ENCODE measurements at places on chromosomes 12 and 14.
A peak's percentile ranks its signal among the peaks of the same experiment; 100 is the strongest.

DNA sequence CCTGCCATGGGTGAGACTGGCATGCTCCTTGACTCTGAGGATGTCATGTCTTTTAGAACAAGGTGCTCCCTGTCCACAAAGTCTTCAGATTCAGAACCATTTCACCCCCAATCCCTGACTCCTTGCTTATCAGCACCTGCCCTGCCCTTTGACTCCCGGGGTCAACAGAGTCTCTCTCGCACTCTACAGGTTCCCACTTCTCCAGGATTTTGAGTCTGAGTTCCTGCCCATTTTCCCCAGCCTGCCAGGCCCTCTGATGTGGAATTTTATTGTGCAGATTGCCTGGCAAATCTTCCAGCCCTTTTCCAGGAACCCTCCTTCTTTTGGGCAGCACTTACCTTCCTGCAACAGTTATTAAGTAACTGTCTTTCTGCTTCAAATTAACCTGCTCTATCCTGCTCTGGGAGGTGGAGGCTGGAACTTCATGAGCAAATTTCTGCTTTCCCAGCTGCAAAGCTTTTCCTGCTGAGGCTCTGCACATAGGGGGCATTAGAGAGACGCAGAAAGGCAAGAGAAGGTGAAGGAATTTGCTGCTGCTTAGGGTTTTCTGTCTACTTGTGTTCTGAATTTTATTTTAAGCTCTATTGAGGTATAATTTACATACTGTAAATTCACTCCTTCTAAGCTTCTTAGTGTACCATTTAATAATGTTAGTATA, 259.1 kb downstream of the PCNX1 start:
- DNase-seq: peak; percentile 71

- DNase-seq: no peak
These were observed 1019.8 kb downstream of the GALC start for GRCh38 chr14:86973177-86973576.

DNA sequence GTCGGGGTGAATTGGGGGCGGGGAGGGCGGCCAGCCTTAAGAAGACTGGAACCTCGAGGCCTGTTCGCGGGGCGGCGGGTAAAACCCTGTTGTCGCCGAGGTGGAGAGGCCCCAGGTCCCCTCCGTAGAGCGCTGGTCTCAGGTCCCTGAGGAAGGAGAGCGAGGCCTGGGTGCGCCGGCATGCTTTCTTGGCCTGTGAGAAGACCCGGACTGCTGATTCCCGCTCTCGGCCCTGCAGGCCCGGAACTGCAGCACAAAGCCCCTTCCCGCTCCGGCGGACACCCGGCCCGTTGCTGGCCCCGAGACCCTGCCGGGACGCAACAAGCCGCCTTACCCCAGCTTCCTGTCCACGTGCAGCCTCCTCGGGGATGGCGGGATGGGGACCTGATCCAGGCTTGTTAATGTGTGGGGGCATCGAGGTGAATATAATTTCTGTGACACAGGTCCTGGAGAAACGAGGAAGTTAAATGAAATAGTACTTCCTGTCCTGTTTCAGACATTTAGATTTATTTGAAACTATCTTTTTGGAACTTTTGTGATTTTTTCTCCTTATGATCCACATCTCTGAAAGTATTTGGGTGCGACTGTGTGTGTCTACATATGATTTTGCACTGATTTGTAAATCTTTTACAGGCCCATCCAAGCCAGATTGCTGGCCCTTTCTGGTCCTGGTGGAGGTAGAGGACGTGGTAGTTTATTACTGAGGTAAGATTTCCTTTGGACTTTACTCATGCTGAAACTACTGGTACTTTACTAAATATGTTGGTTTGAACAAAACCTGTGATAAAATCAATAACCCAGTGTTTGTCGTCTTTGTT, 600 bp downstream of the PNN start:
- DNase-seq: peak; percentile 37

GRCh38 chr14:32473464-32473855, 144.4 kb downstream of the AKAP6 start:
- peak; percentile 35 for DNase-seq

DNA sequence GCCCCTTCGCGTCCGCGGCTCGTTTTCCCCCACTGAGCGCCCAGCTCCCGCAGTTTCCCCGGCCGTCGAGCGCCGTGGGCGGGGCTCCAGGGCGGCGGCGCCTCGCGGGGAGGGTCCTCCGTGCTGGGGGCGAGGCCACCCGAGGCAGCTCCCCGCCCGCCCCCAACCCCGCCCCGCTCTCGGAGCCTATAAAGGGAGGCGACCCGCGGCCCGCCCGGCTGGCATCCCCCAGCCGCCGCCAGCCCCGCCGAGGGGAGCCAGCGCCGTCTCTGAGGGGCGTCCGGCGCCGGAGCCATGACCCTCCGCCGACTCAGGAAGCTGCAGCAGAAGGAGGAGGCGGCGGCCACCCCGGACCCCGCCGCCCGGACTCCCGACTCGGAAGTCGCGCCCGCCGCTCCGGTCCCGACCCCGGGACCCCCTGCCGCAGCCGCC, at the start of gene TAMALIN:
Gene TAMALIN (plus strand): TSS at position 221 of the 432 bp plus-strand sequence. CDS start 74 bp downstream, at position 295.
- DNase-seq: no peak

GRCh38 chr12:95763809-95764253, 26.7 kb downstream of the NTN4 start:
- DNase-seq: no peak

GRCh38 chr12:5085896-5086295, 42.2 kb downstream of the KCNA5 start:
- no peak for DNase-seq

Data from NCI-H1694 treated with DMSO at 0.1 percent for 48 hours (cell line).